Osteoblast (primary cell): ENCODE measurements at places on chromosomes 2 and 18. TPM values are rescaled to one million over a fixed set of nuclear protein-coding genes. Genes with fewer than 3 reads are reported as not detected.

The RIT2 gene
- not detected in 2 replicates for total RNA-seq

The ALKAL2 gene
- total RNA-seq = not detected in 2 replicates

The IL36RN gene
- total RNA-seq = not detected in 2 replicates

The CHRNG gene
- total RNA-seq = not detected in 2 replicates

The KRTCAP3 gene
- total RNA-seq = under 0.01 and 0.72 TPM in 2 replicates

The EGR4 gene
- total RNA-seq = not detected in 2 replicates

The METTL21A gene
- total RNA-seq = 8.5 and 13.4 TPM in 2 replicates

The SERPINB3 gene
- not detected in 2 replicates for total RNA-seq

The PCARE gene
- total RNA-seq = not detected in 2 replicates

The PRSS56 gene
- not detected in 2 replicates for total RNA-seq

The CD302 gene
- 14.5 and 18.9 TPM in 2 replicates for total RNA-seq

The ITGA4 gene
- 5.3 and 9.0 TPM in 2 replicates for total RNA-seq

The CYP27A1 gene
- 21.2 and 25.0 TPM in 2 replicates for total RNA-seq

The TNFAIP6 gene
- 43.1 and 61.6 TPM in 2 replicates for total RNA-seq
